Dorsolateral prefrontal cortex (tissue), 122 donors: ENCODE measurements at places on chromosomes 7 and 10.

- DNase-seq, result no peak
Measured at GRCh38 chr10:86023931-86024280, 342.7 kb downstream of the GRID1 start.

DNA sequence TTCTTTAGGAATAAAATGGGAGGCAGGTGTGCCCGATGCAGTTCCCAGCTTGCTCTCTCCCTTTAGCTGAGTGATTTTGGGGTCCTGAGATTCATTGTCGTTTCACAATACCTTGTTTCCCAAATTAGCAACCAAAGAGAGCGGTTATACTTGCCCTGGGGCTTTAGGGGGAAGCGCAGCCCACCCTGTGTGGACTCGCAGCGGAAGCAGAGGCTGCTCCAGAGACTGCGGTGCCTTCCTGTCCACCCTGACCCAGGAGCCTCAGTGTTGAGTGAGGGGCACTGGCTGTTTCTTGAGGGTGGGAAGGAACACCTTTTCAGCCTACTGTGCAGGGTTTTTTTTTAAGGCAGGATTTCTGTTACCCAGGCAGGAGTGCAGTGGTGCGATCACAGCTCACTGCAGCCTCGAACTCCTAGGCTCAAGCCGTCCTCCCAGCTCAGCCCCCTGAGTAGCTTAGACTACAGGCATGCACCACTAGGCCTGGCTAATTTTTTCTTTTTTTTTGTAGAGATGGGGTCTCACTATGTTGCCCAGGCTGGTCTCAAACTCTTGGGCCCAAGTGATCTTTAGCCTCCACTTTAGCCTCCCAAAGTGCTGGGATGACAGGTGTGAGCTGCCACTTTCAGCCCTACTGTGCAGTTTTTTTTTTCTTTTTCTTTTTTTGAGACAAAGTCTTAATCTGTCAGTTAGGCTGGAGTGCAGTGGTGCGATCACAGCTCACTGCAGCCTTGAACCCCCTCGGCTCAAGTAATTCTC, 67.0 kb downstream of the DNAJB6 start:
- DNase-seq, result no peak

DNA sequence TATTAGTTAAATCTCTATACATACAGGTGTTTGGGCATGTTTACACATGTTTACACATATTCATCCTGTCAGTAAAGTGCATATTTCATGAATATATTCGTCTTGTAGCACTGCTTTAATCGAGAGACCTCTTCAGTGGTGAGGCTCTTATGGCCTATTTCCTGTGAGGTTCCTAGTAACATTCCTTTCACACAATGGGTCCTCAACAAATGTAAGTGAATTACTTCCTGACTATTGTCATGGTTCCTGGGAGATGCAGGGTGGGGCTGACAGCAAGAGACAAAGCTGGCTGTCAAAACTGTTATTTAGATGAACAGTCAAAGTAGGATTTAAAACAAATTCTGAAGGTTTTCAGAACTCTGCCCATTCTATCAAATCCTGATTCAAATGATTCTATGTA, 12.4 kb upstream of the SEMA3A start:
- DNase-seq, result no peak

DNA sequence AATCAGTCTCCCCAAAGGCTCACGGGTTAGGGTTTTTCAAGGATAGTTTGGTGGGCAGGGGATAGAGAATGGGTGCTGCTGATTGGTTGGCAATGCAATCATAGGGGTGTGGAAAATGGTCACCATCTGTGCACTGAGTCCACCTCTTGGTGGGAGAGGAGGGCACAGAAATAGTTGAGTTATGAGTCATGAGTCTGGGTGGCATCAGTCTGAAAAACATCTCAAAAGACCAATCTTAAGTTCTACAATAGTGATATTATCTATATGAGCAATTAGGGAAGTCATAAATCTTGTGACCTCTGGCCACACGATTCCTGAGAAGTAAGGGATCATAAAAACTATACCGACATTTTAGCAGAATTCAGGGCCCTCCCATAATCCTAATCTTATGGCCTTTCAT, 62.7 kb downstream of the LGI1 start:
- no peak for DNase-seq

- DNase-seq, result no peak
Measured at GRCh38 chr10:132364594-132364970, 32.4 kb upstream of the PWWP2B start.
